Fibroblast of the aortic adventitia (primary cell): ENCODE measurements at places on chromosomes 7 and 10. TPM values are rescaled to one million over a fixed set of nuclear protein-coding genes. Genes with fewer than 3 reads are reported as not detected.

GRCh38 chr7:150668472-150668911, 17.0 kb upstream of the GIMAP2 start:
- no peak for DNase-seq

GRCh38 chr10:60777696-60778213, 523 bp upstream of the CDK1 start:
- no peak for DNase-seq

GRCh38 chr7:132307465-132307864, 268.8 kb downstream of the PLXNA4 start:
- DNase-seq, result no peak

GRCh38 chr7:38541440-38541839, 89.7 kb downstream of the AMPH start:
- no peak for DNase-seq

DNA sequence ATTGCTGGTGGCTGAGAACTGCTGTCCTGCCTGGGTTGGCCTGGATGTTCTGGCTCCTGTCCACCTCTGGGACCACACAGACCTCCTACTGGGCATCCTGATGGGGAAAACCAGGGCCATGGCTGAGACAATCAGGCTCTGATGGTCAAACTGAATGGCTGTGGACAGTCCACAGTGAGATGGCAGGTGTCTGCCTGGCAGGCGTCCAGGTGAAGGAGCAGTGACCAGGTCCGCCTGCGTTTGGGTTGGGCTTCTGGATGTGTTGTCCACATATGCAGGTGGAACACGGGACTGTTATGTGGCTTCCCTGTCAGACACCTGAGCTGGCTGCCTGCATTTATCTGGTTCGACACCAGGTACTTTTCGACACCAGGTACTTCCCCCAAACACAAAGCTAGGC, 241.7 kb downstream of the BUB3 start:
- DNase-seq, result no peak

- DNase-seq, result no peak
Observed at GRCh38 chr7:98249106-98249505, 2.9 kb downstream of the TECPR1 start.

DMBT1 gene
- under 0.01 and 0.08 TPM in 2 replicates for total RNA-seq

NAT16 gene
- total RNA-seq, result not detected in 2 replicates
